ENCODE measurements at places on chromosomes 11 and 22. TPM values are rescaled to one million over a fixed set of nuclear protein-coding genes. Genes with fewer than 3 reads are reported as not detected.

Gene RIMBP3C
- total RNA-seq = 0.40 TPM

Gene GPR83
- 0.09 TPM for total RNA-seq

- DNase-seq = no peak
Measured at GRCh38 chr22:27250886-27251285, 550.7 kb downstream of the MN1 start.

- DNase-seq = peak; percentile 66
Measured at GRCh38 chr22:23909296-23909898, 15.2 kb downstream of the MIF start.

- DNase-seq = no peak
Measured at GRCh38 chr11:111992206-111992855, 32.9 kb upstream of the DLAT start.

DNA sequence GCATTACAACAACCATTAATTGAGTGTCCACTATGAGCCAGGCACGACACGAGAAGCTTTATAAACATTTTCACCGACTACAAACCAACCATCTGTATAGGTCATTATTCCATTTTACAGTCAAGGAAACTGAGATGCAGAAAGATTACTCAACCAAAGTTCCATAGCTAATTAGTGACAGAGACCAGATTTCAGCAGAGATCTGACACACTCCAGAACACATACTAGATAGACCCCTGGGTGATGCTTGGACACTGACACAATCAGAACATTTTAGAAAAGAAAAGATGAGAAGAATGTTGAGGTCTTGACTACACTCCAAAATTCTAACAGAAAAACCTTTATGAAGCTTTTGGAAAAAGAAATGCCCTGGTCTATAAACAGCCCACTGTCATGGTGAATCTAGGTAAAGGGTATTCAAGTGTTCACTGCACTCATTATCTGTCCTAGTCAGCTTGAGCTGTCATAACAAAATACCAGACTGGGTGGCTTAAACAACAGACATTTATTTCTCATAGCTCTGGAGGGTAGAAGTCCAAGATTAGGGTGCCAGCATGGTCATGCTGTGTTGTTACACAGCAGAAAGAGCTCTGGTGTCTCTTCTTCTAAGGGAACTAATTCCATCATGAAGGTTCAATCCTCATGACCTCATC lies 89.0 kb downstream of the RELT start:
- no peak for DNase-seq

Gene UBQLN3
- 0.13 TPM for total RNA-seq

Gene PGGHG
- 14.1 TPM for total RNA-seq

DNA sequence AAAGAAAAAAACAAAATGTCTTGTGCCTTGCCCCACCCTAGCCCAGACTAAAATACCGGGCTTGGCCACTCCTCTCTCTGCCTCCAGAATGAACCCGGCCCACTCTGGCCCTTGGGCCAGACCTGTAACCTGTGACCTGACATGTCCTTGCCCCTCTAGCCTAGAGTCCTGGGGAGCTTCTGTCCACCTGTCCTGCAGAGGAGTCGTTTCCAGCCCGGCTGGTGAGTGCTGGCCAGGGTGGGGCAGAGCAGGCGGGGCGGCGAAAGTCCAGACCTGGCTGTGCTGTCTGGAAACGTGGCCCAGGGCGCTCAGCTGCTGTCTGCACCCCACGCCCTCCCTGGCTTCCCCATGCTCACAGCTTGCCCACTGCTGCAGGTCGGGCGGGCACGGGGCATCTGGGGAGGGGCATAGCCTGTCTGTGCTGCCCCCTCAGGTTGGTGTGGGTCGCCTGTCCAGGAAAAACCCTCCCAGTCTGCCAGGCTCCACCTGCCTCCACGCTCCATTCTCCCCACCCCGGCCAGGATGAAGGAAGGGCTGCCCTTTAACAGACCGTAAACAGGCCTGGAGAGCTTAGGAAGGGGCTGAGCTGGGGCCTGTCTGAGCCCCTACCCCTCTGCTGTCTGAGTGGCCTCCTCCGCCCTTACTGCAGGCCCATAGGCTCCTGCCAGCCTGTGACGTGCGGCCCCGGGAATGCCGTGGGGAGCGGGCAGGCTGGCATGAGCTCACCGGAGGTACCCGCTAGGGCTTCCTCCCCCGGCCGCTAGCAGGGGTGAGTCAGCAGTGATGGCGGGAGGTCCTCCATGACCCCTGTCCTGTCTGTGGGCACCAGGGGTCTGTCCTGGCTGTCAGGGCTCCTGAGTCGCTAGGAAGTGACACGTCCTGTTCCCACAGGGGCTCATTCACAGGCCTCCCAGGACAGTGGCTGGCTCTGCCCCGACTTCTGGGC lies 1.9 kb downstream of the CD151 start:
- DNase-seq = peak; percentile 69

Gene OR8B8
- not detected for total RNA-seq

DNA sequence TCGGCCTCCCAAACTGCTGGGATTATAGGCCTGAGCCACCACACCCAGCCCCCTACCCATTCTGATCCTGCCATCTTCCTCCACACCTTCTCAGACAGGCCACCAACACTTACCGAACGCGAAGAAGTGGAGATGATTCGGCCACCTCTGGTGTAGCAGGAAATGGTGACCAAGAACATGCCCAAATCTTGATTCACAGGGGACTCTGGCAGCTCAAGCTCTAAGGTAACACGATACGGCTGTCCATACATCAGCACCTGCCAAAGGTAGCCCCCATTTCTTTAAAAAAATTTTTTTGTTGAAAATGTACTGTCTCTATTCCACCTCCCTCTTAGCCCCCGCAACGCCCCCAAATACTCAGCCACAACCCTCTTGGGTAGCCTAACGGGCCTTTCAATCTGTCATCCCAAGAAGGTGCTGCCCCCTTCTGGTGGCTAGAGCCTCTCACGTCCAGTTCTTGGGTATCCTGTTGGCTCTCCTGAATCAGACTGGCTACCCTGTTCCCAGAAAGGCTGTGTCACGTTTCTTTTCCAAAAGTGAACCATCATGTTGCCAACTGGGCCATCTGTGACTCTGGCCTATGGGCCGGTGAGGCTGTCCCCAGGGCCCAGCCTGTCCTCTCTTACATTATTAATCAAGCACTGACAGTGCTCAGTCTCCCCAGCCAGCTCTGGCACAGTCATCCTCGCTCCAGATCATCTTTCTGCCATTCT lies 5.3 kb upstream of the LRRN4CL start:
- DNase-seq = peak; percentile 89

DNA sequence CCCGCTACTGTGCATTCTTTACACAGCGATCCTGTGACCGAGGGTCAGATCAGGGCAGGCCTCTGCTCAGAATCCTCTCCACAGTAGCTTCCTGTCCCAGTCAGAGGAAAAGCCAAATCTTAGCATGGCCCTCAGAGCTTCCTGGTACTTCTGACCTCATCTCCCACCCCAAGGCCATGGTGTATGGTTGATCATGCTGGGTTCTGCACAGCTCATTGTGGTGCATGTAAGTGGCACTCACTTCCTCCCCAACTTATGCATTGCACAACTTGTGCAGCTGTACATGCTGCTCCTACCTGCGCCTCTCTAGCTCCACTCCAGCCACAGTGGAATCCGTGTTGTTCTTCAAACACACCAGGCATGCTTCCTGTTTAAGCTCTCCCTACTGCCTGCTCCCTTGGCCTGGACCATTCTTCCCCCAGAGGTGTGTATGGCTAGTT lies 20.3 kb downstream of the BMAL1 start:
- no peak for DNase-seq

- no peak for DNase-seq
Measured at GRCh38 chr11:19225581-19225980, 15.2 kb downstream of the E2F8 start.

- DNase-seq = no peak
Measured at GRCh38 chr22:47082505-47082904, 320.1 kb downstream of the TBC1D22A start.

DNA sequence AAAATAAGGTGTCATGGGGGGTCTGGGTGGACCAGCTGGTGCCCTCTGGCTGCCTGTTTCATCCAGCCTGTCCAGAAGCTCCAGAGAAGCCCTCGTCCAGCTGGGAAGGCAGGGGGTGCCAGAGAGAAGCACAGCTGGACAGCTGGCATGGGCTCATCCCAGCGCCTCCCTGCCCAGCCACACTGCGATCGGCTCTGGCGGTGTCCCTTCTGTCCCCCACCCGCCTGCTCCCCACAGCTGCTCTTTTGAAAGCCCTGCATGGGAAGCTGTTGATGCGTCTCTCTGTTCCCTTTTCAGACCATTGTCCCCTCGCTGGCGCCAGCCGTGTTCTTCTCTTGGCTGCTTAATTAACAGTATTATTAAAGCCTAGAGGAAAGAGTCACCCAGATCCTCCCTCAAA lies 86.5 kb downstream of the MN1 start:
- peak; percentile 69 for DNase-seq

- DNase-seq = no peak
Measured at GRCh38 chr11:45538939-45539338, 126.5 kb downstream of the CHST1 start.

DNA sequence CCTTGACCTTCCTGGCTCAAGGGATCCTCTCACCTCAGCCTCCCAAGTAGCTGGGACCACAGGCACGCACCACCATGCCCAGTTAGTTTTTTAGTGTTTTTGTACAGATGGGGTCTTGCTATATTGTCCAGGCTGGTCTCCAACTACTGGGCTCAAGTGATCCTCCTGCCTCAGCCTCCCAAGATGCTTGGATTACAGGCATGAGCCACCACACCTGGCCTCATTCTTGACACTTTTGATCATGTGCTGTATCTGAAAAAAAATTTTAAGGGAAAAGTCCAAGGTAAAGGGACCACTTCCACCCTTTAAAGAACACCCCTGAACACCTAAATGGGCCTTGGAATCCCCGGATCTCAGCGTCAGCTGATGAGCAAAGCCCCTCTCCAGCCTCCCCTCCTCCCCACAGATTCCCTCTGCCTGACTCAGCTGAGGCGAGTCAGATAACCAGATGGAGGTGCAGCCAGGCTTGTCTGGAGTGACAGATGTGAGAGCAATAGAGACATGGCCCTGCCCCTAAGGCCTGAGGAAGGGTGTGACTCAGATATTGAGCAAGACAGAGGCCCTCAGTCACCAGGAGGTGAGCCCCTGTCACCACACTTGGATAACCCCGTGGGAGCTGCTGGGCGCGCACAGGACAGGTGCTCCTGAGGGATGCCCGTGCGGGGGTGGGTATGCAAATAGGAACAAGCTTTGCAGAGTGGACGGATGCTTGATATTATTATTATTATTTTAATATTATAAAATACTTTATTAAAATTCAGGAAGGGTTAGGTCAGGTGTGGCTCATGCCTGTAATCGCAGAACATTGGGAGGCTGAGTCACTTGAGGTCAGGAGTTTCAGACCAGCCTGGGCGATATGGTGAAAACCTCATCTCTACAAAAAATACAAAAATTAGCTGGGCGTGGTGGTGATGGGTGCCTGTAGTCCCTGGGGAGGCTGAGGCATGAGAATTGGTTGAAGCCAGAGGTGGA lies 5.0 kb upstream of the CCDC88B start:
- DNase-seq = no peak

DNA sequence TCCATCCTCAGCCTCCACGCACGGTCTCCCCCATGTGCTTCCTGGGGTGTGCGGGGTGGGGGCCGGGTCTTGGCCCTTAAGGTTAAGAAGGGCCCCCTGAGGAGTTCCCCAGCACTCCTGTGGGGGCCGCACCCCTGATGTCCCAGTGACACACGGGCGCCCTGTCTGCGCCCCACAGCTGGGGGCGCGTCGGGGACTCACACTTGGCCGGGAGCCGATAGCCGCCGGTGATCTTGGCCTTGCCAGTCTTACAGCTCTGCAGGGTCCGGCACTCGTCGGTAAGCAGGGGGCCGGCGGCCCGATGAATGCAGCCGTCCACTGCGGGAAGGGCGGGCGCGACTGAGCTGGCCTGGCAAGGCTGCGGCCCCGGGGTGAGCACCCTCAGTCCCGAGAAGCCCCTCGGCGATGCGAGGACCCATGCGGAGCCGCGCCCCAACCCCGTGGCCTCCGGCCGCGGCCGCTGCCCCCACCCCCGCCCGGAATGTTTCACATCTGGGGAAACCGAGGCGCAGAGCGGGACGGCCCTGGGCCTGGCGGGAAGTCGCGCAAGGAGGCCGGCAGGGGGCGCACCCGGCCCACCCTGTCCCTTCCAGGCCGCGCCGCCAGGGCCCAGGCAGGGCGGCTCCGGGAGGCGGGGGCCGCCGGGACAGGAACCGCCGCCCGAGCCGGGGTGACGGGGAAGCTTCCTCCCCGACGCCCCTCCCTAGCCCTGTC lies 13.9 kb downstream of the OTUB1 start:
- DNase-seq = peak; percentile 89

DNA sequence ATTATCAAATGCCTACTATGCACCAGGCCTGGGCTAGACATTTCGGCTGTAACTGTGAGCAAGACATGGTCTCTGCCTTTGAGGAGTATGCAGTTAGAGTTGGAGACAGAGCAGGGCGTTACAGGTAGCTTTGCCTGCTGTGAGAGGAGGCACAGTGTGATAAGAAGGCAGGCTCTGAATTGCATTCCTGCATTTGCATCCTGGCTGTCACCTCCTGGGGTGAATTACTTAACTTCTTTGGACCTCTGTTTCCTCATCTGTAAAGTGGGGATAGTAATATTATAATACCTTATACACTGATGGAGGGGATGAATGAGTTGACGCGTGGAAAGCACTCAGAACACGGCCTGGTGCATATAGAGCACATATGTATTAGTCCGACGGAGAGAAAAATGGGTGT lies 118.1 kb upstream of the ARHGAP20 start:
- DNase-seq = no peak

DNA sequence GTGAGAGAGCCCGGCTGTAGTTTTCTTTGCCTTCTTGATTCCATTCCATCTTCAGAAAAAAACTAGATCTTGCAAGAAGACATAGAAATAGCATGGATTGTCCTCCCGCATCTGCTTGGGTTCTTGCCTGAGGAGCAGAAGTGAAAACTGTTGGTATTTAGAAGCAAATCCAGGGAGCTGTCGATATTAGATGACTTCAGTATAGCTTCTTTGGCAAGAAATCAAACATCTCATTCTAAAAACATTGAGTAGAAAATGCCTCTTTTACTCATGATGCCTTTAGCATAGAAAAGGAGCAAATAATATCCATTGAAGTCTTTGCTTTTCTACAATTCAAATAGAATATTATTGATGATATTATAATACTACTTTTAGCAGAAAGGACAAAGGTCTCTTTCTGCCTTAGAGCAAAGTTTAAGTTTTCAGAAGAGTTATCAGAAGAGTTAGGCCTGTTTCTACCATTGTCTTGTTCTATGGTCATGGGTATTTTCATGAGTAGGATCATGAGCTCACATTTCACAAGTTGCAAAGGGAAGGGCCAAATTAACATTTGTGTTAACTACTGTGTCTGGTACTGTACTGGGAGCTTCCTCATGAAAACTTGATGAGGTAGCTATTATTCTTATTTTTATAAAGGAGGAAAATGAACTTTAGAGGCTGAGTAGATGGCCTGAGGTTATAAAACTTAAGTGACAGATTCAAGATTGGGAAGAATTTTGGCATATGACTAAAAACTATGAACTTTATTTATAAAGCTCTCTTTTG lies 49.7 kb downstream of the EXT2 start:
- DNase-seq = no peak

DNA sequence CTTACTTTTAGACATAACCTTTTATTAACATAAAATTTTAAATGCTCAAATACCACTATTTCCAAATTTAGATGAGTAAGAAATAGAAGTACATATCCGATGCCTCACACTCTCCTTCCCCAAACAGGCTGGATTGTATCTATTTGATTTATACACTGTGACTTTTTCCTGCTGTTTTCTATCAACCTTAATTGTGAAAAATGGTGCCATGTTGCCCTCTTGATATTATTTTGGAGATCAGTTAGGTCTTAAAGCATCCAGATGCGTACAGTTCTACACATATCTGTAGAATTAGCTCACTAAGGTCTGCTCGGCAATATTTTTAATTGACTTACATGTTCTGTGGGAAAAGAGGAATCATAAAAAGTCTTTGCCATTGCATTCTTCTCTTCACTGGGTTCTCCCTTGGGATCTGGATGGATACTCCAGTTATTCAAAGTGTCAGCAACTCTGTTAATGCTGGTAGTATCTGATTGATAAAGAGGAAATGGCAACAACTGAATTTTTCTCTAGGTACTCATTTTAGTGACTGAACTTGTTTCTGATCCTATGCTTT lies 27.2 kb downstream of the EIF3M start:
- no peak for DNase-seq

All from muscle of leg (tissue), 16 donors.